ENCODE measurements at places on chromosomes 7 and 10. TPM values are rescaled to one million over a fixed set of nuclear protein-coding genes. Genes with fewer than 3 reads are reported as not detected.

The SRRM3 gene
- 0.09 TPM for total RNA-seq

The NUDT13 gene
- total RNA-seq = 1.2 TPM

The CYP2W1 gene
- not detected for total RNA-seq

The ABCC2 gene
- 0.85 TPM for total RNA-seq

The ARHGAP22 gene
- not detected for total RNA-seq

The VIPR2 gene
- total RNA-seq = 0.05 TPM

All from activated CD8-positive, alpha-beta memory T cell treated with anti-CD3 and anti-CD28 coated beads, Interleukin-2, amount 10 ng/mL, durations not matched to agents 7 days and 5 days (primary cell).